ENCODE measurements at places on chromosomes 4 and X.

DNA sequence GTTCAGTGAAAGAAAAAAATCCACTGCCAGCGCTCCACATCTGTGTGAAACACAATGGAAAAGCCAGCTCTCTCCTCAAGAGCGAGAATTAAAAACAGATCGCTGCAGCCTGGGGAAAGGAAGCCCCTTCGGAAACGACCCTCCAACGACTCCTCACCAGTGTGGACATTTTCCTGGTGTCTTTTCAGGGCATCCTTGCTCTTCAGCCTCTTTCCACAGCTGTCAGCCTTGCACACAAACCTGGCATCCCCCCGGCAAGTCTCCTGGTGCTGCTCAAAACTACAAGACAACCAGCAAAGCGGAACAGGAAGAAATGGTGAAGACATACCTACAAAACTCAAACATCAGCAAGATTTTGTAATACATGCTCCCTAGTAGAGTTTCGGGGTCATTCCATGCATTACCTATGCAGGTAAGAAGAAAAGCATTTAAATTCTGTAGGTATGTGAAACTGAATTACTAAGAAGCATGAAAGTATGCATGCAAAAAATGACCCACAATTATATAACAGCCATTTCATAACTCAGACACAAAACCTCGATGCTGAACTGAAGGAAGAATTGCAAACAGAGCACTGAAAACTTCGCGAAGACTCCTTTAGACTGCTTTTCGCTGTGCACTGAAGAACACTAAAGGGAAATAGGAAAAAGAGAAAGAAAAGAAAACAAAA lies 106.1 kb downstream of the PRDM5 start:
- no peak for DNase-seq

GRCh38 chr4:185672618-185673017 lies 137.3 kb upstream of the PDLIM3 start:
- no peak for DNase-seq

DNA sequence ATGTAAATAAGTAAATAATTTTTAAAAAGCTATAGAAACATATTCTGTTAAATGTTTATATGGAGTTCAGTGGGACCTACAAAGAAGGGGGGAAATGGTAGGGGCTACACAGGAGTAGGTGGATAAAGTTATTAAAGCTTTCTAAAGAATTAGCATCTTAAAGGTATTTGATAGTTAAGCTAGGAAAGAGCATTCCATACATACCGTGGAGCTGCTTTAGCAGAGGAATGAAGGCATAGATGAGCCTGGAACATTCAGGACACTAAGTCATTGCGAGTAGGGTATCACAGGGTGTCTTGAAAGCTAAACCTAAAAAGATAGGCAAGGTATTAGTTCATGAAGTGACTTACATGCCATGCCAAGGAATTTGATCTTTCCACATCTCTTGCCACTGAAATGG lies 60.4 kb downstream of the SLC10A6 start:
- no peak for DNase-seq

- DNase-seq, result peak; percentile 15
Measured at GRCh38 chrX:45769761-45770582, 569.3 kb upstream of the DIPK2B start.

DNA sequence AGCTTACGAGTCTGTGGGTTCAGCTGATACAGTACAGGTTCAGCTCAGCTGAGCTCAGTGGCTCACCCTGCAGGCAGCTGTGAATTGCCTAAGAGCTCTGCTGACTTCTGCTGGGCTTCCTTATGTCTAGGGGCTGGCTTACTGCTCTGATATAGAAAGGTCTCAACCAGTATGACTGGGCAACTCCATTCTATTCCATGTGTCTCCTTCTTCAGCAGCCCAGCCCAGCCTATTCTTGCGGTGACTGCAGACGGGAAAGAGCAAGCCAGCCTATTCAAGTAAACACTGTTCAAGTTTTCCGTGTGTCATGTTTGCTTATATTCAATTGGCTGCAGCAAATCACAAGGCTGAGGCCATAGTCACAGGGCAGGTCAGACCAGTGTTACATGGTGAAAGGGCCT lies 615.4 kb upstream of the ZFP42 start:
- no peak for DNase-seq

GRCh38 chrX:12401252-12401651 lies 263.0 kb downstream of the FRMPD4 start:
- no peak for DNase-seq

GRCh38 chr4:71648448-71648847 lies 135.4 kb downstream of the GC start:
- DNase-seq, result no peak

DNA sequence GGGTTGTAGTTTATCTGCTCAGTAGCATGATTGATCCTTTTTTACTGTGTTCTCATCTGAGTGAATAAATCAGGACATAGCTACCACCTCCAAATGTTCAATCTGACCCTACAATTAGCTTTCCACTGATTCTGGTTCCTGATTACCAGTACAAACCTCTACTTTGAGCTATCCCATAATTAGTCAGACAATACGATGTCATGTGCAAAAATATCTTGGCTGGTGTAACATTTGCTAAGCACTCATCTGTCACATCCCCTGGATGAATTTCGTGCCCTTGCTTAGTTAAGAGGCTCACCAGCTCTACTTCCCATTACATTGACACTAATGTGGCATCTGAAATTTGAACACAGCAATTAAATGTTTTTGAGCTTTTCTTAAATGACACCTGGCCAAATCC lies 1101.0 kb upstream of the PCDH7 start:
- DNase-seq, result no peak

DNA sequence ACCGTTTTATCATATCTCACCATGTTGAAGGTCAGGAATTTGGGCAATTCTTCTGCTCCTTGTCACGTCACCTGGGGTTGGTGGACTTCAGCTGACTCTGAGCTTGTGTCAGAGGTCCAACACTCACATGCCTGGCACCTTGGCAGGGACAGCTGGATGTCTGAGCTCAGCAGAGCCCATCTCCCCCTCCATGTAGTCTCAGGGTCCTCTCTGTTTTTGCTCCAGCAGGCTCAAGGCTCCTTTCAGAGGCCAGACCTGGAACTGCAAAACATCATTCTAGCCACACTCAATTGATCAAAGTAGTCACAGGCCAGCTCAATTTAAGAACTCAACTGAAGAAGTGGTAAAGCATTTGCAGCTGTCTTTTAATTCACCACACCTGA lies 45.4 kb downstream of the EDNRA start:
- no peak for DNase-seq

- DNase-seq, result no peak
Measured at GRCh38 chrX:22959204-22959920, 40.4 kb upstream of the DDX53 start.

GRCh38 chr4:75547647-75548387 lies 8.0 kb upstream of the ODAPH start:
- no peak for DNase-seq

DNA sequence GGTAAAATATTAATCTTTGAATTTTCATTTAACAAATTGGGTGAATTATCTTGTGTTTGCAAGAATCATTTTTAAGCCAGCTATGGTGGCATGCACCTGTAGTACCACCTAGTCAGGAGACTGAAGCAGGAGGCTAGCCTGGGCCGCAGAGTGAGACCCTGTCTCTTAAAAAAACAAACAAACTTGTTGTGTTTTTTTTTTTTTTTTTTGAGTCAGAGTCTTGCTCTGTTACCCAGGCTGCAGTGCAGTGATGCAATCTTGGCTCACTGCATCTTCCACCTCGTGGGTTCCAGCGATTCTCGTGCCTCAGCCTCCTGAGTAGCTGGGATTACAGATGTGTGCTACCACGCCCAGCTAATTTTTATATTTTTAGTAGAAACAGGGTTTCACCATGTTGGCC lies 2.2 kb downstream of the TXLNG start:
- DNase-seq, result no peak

DNA sequence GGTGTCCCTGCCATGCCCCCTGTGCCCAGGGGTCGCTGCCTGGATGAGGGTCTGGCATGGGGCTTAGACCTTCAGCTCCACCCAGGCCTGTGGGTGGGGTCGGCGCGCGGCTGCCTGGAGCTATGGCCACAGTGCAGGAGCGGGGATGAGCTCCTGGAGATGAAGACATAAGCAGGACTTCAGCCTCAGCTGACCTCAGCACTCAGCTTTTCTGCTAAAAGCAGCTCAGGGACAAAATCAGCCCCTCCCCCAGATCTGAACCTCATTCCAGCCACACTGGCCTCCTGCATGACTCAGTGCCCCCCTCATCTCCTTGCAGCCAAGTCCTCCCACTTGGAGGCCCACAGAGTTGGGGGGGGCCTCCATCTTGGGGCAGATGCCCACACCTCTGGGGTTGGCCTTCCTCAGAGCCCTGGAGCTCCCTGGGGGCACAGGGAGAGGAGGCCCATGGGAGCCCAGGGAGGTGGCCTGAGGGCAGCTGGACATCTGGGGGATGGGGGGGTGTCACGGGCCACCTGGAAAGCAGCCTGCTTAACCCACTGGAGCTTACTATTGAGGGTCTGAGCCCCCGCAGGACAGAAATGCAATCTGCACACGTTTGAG lies 19.4 kb upstream of the CPLX1 start:
- DNase-seq, result no peak

- DNase-seq, result no peak
Measured at GRCh38 chr4:105598052-105598451, 45.6 kb downstream of the ARHGEF38 start.

DNA sequence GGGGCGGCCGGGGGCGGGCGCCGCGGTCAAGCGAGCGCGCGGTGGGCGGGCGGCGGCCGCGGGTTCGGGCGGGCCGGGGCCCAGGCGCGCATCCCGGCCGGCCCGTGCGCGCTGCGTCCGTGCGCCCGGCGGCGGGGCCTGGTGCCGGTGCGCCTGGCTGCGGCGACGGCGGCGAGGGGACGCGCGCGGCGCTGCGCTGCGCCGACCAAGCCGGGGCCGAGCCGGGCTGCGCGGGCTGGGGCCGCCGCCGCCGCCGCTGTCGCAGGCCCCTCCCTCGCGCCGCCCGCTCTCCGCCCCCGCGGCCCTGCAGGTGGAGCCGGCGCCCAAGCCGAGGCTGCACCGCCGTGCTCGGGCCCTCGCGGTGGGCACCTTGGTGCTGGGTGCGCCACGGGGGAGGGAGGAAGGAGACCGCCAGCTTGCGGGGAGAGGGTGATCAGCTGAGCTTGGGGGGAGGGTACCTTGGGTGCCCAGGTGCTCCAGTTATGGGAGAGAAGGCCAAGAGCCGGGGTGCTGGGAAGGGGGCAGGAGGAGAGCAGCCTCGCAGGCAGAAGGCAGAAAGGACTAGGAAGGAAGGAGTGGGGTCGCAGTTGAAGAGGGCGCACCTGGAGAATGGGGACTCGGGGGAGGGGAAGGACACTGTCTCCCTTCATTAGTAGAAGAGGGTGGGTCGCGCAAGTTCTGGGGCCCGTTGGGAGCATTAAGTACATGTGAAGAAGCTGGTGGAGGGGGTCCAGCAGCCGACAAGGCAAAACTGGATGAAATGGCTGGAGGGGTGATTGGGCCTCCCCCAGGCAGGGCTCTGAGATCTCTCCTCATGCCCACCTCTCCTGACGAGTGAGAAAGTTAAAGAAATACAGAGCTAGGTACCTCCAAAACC lies at the start of gene PPP2R2C:
TSS of gene PPP2R2C (minus strand) at position 228 of the 877 bp plus-strand sequence. CDS start 385 bp downstream, outside the sequence.
- DNase-seq, result no peak

DNA sequence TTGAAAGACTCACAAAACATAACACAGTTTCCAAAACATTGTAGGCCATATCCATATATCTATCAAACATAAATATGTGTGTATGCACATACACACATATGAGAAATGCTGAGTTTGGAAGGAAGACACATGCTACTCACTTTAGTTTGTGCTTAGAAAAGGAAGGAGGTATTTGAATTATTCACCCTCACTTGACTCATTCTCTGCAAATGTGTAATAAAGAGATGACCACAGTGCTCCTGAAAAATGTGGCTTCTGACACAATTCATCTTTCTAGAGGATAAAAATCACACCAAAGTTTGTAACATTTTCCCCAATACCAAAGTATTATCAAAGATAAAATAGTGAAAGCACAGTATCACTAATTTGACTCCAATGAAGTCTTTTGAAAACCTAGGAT lies 950.1 kb downstream of the FAT4 start:
- DNase-seq, result no peak

GRCh38 chr4:13704035-13704434 lies 76.5 kb upstream of the BOD1L1 start:
- no peak for DNase-seq

GRCh38 chrX:48498374-48498809 lies 10.4 kb upstream of the PORCN start:
- DNase-seq, result no peak

DNA sequence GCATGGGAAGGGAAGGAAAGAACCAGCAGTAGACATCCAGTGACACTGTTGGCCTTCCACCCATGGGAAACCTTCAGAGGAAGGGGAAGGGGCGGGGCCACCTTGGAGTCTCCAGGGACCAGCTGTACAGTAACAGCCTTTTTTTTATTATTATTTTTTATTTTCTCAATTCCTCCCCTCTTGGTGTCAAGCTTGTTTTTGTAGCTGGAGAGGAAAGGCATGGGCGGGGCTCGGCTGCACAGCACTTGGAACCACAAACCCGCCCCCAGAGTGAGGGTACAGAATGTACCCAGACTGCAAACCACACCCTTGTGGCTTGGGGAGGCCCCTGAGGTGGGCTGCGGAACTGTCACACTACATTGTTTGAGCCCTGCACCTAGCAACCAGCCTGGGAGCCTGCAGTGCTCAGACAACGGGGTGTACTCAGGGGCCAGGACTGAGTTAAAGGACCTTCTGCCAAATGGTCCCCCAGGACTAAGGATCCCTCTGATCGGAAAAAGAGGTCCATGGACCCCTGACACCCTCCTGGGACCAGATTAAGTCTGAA lies 45.7 kb downstream of the PRPS1 start:
- DNase-seq, result peak; percentile 97

- DNase-seq, result no peak
Measured at GRCh38 chrX:129522184-129523078, 859 bp downstream of the SMARCA1 start.

GRCh38 chr4:145888393-145888792 lies 50.2 kb downstream of the ZNF827 start:
- DNase-seq, result no peak

- no peak for DNase-seq
Measured at GRCh38 chr4:52864793-52865192, 2.7 kb downstream of the RASL11B start.

- DNase-seq, result no peak
Measured at GRCh38 chr4:101973361-101973760, 182.8 kb downstream of the BANK1 start.

DNA sequence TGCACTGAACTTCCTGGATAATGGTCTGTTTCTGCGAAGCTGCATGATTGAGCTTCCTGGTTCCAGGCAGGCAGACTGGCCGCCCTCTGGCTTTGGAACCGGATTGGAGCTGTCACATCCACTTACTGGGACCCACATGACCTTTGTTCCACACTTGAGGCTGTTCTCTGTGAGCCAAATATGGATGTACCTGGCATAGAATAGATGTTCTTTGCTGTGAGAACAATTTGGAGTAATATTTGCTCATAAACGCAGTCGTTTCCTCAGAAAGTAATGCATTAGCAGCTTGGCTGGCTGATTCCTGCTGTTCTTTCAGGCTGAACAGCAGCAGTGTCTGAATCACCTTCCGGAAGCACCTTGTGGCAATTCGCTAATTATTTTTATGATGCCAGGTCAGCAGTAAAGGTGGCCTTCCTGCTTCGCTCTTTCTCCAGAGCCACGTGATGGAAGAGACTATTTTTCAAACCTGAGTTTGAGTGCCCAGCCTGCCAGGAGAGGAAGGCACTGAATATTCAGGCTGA lies 78.1 kb upstream of the BOD1L1 start:
- no peak for DNase-seq

GRCh38 chr4:108172753-108173598 lies 4.2 kb upstream of the LEF1 start:
- DNase-seq, result no peak
